Lung microvascular endothelial cell (primary cell): ENCODE measurements at places on chromosomes 4 and X. TPM values are rescaled to one million over a fixed set of nuclear protein-coding genes. Genes with fewer than 3 reads are reported as not detected.

The PDLIM3 gene
- 25.5 and 58.5 TPM in 2 replicates for total RNA-seq

The DCLK2 gene
- 1.2 and 1.7 TPM in 2 replicates for total RNA-seq

The TMEM131L gene
- 11.7 and 12.6 TPM in 2 replicates for total RNA-seq

The SPANXN3 gene
- total RNA-seq = not detected in 2 replicates

The SATL1 gene
- under 0.01 TPM in 1 of 2 replicates, not detected in the other for total RNA-seq

The BST1 gene
- total RNA-seq = 44.7 and 59.3 TPM in 2 replicates

The CFAP47 gene
- not detected in 2 replicates for total RNA-seq

The PDGFRA gene
- total RNA-seq = 0.20 and 0.44 TPM in 2 replicates

The ANXA3 gene
- 23.8 and 49.9 TPM in 2 replicates for total RNA-seq

The SEC31A gene
- total RNA-seq = 149 and 166 TPM in 2 replicates

The DCAF4L1 gene
- under 0.01 TPM in 2 replicates for total RNA-seq

The NR0B1 gene
- total RNA-seq = not detected in 2 replicates

The FAT1 gene
- 0.60 and 1.7 TPM in 2 replicates for total RNA-seq

The ENPEP gene
- total RNA-seq = under 0.01 TPM in 1 of 2 replicates, not detected in the other

The AWAT2 gene
- total RNA-seq = 0.20 and 0.44 TPM in 2 replicates

The ESX1 gene
- 2.6 TPM in 1 of 2 replicates, not detected in the other for total RNA-seq

The EGFL6 gene
- total RNA-seq = not detected in 2 replicates

The FAT4 gene
- total RNA-seq = 40.3 and 51.8 TPM in 2 replicates

The WNK3 gene
- 0.22 and 0.60 TPM in 2 replicates for total RNA-seq

The CITED1 gene
- total RNA-seq = under 0.01 TPM in 1 of 2 replicates, not detected in the other

The GAGE12E gene
- total RNA-seq = not detected in 2 replicates

The COL25A1 gene
- under 0.01 and 0.22 TPM in 2 replicates for total RNA-seq

The FGFBP1 gene
- not detected in 2 replicates for total RNA-seq

The RGN gene
- 0.20 and 0.65 TPM in 2 replicates for total RNA-seq

The GNRHR gene
- total RNA-seq = not detected in 2 replicates

The RBM46 gene
- 0.22 TPM in 1 of 2 replicates, not detected in the other for total RNA-seq

The PNMA3 gene
- not detected in 2 replicates for total RNA-seq

The ARHGAP6 gene
- total RNA-seq = under 0.01 and 0.22 TPM in 2 replicates

The NHSL2 gene
- 14.1 and 19.2 TPM in 2 replicates for total RNA-seq

The PCDH7 gene
- 0.20 and 0.22 TPM in 2 replicates for total RNA-seq

The TCEAL2 gene
- not detected in 2 replicates for total RNA-seq

The OGT gene
- 59.1 and 83.1 TPM in 2 replicates for total RNA-seq

The FNIP2 gene
- 21.6 and 42.3 TPM in 2 replicates for total RNA-seq

The JADE3 gene
- 7.1 and 8.9 TPM in 2 replicates for total RNA-seq
